Kidney tubule cell (primary cell): ENCODE measurements at places on chromosomes 3 and 15.

DNA sequence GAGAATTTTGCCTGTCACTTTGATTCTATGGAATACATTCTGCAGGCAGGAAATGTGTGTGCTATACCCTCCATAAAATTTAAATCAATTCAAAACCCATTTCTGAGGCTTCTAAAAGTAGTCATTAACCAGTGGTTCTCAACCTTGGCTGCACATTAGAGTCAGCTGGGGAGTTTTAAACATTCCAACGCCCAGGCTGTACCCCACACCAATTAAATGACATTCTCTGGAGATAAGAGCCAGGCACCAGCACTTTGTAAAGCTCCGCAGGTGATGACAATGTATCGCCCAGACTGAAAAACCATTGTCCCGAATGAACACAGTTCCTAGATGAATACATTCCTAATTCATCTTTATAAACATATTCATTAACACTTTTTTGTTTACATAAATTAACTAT lies 110.6 kb upstream of the MB21D2 start:
- DNase-seq: no peak

- DNase-seq: peak; percentile 22
Measured at GRCh38 chr3:159532577-159532976, 456.1 kb upstream of the IL12A start.

DNA sequence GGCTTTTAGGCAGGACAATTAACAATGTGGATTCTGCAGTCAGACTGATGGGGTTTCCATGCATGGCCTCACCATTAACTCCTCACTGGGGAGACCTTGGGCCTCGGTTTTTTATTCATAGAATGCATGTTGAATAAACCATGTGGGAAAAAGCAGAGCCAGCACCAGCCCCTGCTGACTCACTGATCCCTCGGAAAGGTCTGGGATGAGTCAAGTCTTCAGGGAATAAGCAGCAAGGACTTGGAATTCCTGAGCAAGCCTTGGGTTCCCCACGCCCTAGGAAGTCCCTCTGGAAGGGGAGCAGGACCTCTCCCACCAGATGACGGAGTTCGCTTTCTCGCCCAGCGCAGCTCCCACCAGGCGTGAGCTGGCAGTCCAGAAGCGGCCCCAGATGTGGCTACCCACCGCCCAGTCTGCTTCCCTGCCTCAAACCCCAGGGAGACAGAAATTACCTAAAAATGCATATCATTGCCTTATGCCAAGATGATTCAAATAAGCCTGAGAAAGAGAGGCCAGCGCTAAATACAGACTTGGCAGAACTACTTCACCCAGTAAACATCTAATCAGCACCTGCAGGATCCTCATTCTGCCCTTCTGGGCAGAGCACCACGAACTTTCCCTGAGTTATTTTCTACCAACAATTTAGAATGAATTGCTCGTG lies 45.4 kb downstream of the BTD start:
- peak; percentile 96 for DNase-seq

DNA sequence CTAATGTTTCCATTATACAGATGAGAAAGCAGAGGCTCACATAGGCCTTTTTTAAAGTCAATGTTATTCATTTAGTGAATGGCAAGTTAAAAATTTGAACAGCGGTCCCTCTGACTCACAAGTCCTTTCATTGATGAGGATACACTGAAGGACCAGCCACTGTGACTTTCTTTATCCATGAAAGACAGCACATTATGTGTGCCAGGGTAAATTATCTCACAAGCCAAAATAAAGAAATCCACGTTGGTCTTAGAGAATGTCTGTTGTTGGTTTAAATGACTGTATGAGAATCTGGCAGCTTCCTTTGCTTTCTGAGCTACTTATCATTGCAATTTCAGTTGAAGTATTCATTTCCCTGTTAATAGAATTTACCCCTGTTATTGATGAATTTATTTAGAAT lies 485.1 kb downstream of the TBL1XR1 start:
- DNase-seq: no peak

DNA sequence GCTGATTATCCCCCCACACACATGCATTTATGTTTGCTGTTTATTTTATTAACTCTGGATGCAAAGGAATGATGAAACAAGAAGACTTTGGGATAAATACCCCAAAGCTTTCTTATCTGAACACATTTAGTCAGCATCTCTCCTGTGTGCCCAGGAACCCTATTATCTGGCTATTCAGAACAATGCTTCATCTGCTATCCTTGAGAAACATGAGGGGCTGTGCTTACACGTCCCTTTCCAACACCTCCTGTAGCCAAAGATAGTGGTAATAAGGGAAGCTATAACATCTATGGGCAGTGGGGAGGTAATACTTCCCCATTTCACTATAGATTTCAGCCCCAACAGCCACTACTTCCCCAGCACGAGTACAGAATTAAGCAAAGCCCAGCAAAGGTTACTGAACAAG lies 94.7 kb downstream of the SSR3 start:
- DNase-seq: no peak

DNA sequence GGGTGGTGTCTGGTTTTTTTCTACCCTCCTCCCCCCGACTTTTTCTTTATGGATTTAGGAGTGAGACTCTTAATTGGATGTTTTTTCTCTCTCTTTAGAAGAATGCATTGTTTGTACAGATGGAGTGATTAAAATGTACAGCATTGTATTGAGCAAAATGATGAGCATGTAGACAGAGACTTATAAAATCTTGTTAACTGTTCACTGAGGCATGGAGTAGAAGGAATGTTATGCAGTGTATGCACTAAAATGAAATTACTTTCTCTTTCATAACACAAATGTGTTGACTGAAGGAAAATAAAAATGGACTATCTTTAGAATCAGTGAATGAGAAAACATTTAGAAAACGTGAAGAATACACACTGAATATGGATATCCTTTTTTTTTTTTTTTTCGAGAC lies 39.8 kb downstream of the ZFAND6 start:
- DNase-seq: no peak

- DNase-seq: no peak
Measured at GRCh38 chr15:67100801-67101581, 35.6 kb downstream of the SMAD3 start.

- DNase-seq: peak; percentile 69
Measured at GRCh38 chr15:45588219-45588875, 1.2 kb downstream of the BLOC1S6 start.

DNA sequence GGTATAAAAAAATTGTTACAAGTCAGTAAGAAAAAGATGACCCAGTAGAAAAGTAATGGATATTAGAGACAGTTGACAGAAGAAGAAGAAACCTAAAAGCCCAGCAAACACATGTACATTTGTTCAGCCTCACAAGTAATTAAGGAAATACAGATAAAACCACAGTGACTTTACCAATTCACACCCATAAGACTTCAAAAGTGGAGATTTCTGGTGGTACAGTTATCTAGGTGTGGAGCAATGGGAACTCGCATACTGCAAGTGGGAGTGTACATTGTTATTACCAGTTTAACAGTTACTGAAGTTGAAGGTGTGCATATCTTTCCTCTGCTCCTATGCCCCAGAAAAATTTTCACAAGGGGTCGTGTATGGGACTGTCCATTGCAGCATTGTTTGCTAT lies 18.1 kb upstream of the MAPKBP1 start:
- DNase-seq: no peak

GRCh38 chr15:100809587-100809986 lies 70.0 kb upstream of the ALDH1A3 start:
- no peak for DNase-seq

DNA sequence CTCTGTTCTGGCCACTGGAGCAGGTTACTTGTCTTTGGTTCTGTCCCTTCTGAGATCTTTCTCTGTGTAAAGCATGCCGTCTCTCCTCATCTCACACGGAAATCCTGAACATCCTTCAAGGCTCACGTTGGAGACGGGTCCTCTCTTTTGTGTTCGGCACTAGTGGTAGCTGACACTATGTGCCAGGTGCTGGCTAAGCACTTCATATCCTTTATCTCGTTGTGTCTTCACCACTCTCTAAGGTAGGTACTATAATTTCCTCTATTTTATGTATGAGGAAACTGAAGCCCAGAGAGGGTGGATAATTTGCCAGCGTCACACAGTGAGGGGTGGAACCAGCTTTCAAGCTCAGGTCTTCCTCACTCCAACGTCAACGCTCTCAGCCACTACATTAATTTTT lies 1.2 kb downstream of the IFT122 start:
- no peak for DNase-seq

DNA sequence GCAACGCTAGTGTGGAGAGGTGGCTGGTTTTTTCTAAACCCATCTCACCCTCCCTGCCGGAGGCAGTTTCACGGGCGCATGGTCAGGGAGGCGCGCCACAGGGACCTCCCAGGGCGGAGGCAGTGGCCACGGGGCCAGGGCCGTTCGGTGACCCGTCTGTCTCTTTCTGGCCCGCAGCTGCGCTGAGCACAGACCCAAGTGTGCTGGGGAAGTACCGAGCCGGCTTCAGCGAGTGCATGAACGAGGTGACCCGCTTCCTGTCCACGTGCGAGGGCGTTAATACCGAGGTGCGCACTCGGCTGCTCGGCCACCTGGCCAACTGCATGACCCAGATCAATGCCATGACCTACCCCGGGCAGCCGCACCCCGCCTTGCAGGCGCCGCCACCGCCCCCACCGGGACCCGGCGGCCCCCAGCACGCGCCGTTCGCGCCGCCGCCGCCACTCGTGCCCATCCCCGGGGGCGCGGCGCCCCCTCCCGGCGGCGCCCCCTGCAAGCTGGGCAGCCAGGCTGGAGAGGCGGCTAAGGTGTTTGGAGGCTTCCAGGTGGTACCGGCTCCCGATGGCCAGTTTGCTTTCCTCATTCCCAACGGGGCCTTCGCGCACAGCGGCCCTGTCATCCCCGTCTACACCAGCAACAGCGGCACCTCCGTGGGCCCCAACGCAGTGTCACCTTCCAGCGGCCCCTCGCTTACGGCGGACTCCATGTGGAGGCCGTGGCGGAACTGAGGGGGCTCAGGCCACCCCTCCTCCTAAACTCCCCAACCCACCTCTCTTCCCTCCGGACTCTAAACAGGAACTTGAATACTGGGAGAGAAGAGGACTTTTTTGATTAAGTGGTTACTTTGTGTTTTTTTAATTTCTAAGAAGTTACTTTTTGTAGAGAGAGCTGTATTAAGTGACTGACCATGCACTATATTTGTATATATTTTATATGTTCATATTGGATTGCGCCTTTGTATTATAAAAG lies 1.8 kb downstream of the HES1 start:
- DNase-seq: peak; percentile 83

- peak; percentile 34 for DNase-seq
Measured at GRCh38 chr3:119639494-119640350, 20.7 kb downstream of the POPDC2 start.

- no peak for DNase-seq
Measured at GRCh38 chr3:17044855-17045254, 160.1 kb downstream of the PLCL2 start.

- peak; percentile 52 for DNase-seq
Measured at GRCh38 chr3:36596419-36596818, 167.9 kb downstream of the DCLK3 start.

- DNase-seq: peak; percentile 84
Measured at GRCh38 chr15:96345560-96346399, 15.3 kb downstream of the NR2F2 start.

- peak; percentile 60 for DNase-seq
Measured at GRCh38 chr3:9301798-9302197, 52.4 kb upstream of the SRGAP3 start.

DNA sequence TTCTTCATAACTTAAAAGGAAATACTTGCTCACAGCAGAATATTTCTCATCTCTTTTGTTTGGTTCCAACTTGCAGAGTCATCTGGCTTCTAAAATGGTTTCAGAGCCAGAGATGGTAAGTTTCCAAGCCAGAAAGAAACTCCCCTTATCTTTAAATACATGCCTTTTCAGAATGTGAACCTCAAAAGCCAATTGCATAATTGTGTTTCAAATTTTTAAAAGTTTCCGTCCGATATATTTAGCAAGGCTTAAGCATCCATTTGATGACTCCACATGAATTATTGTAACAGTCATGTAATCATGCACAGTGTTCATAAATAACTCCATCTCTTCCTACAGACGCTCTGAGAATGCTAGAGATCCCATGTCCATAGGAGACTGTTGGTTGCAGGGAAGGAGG lies 40.6 kb upstream of the C3orf80 start:
- DNase-seq: no peak

- DNase-seq: no peak
Measured at GRCh38 chr15:101022876-101023275, 103.7 kb downstream of the LRRK1 start.

GRCh38 chr3:48130321-48130904 lies 57.8 kb downstream of the CDC25A start:
- peak; percentile 47 for DNase-seq

GRCh38 chr3:49531715-49532114 lies 22.6 kb upstream of the BSN start:
- DNase-seq: no peak
